ENCODE measurements at places on chromosomes 1 and 21. TPM values are rescaled to one million over a fixed set of nuclear protein-coding genes. Genes with fewer than 3 reads are reported as not detected.

GRCh38 chr1:54167422-54168139 is 14.8 kb upstream of the CDCP2 start:
- H3K4me1 ChIP-seq: peaks cover 2% of the 10 kb centered on the region
- no peak overlapping the region for H3K27ac ChIP-seq
- no peak overlapping the region for H3K4me3 ChIP-seq
- no peaks in the 10 kb centered on the region for H3K36me3 ChIP-seq
- no peaks in the 10 kb centered on the region for H3K27me3 ChIP-seq

GRCh38 chr21:16195538-16195910 is 465.7 kb downstream of the USP25 start:
- H3K36me3 ChIP-seq: peaks cover 3% of the 10 kb centered on the region
- H3K27ac ChIP-seq: peak overlapping the region; percentile 92
- peaks cover 46% of the 10 kb centered on the region for H3K4me1 ChIP-seq

GRCh38 chr1:22484706-22485345 is 33.2 kb downstream of the ZBTB40 start:
- H3K36me3 ChIP-seq: peaks cover 4% of the 10 kb centered on the region
- no peak for DNase-seq
- H3K4me1 ChIP-seq: peaks cover 3% of the 10 kb centered on the region
- H3K4me3 ChIP-seq: no peak overlapping the region
- no peak overlapping the region for H3K27ac ChIP-seq

DNA sequence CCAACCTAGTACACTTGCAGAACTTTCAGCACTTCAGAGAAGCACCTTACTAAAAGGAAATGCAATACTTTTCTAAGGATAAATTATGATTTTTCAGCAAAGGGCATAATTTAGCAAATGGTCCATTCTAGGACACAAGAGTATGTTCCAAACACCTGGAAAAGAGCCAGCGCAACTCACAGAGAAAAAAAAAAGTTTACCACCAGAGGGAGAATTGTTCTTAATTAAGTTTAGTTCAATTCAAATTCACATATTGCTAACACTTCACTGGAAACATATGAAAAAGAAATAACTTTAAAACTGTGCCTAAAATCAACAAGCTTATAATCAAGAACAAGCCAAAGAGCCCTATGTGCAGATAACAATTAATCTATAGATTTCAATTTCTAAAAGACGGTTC is 338.1 kb downstream of the SEC16B start:
- no peaks in the 10 kb centered on the region for H3K4me1 ChIP-seq
- no peak for DNase-seq
- no peak overlapping the region for H3K27ac ChIP-seq

GRCh38 chr1:245874942-245875580 is 632.0 kb downstream of the SMYD3 start:
- peak overlapping the region; percentile 91 for H3K27ac ChIP-seq
- H3K4me1 ChIP-seq: peaks cover 61% of the 10 kb centered on the region
- no peaks in the 10 kb centered on the region for H3K36me3 ChIP-seq
- peak overlapping the region; percentile 24 for H3K4me3 ChIP-seq
- no peaks in the 10 kb centered on the region for H3K27me3 ChIP-seq

GRCh38 chr1:207389728-207390464 is 64.2 kb upstream of the CR2 start:
- H3K4me3 ChIP-seq: no peak overlapping the region
- no peaks in the 10 kb centered on the region for H3K36me3 ChIP-seq
- peaks cover 4% of the 10 kb centered on the region for H3K27me3 ChIP-seq
- H3K4me1 ChIP-seq: peaks cover 8% of the 10 kb centered on the region
- no peak for DNase-seq

- H3K4me1 ChIP-seq: peaks cover 53% of the 10 kb centered on the region
- no peak overlapping the region for H3K4me3 ChIP-seq
- no peaks in the 10 kb centered on the region for H3K27me3 ChIP-seq
- no peak for DNase-seq
- peaks cover 12% of the 10 kb centered on the region for H3K36me3 ChIP-seq
Measured at GRCh38 chr1:179129702-179130473, 48.0 kb downstream of the TOR3A start.

GRCh38 chr21:46472246-46472645 is 13.6 kb downstream of the DIP2A start:
- no peak for DNase-seq
- H3K27ac ChIP-seq: no peak overlapping the region
- peaks cover 2% of the 10 kb centered on the region for H3K36me3 ChIP-seq
- peaks cover 4% of the 10 kb centered on the region for H3K4me1 ChIP-seq
- no peaks in the 10 kb centered on the region for H3K27me3 ChIP-seq

Gene BTBD19
- total RNA-seq: 43.4 TPM

Gene FAM131C
- total RNA-seq: 0.24 TPM
